ENCODE measurements at places on chromosomes 3 and 15. TPM values are rescaled to one million over a fixed set of nuclear protein-coding genes. Genes with fewer than 3 reads are reported as not detected.

Gene MKRN2OS
- 0.44 TPM for total RNA-seq

Gene SERPINI2
- not detected for total RNA-seq

- peak overlapping the region; percentile 91 for H3K4me3 ChIP-seq
- no peaks in the 10 kb centered on the region for H3K27me3 ChIP-seq
- H3K27ac ChIP-seq: no peak overlapping the region
- no peaks in the 10 kb centered on the region for H3K4me1 ChIP-seq
Measured at GRCh38 chr3:49019941-49020329, 1.6 kb upstream of the DALRD3 start.

GRCh38 chr15:70125605-70126004 lies 27.9 kb upstream of the TLE3 start:
- no peak overlapping the region for H3K27ac ChIP-seq
- no peaks in the 10 kb centered on the region for H3K36me3 ChIP-seq
- no peaks in the 10 kb centered on the region for H3K27me3 ChIP-seq

- no peak overlapping the region for H3K4me3 ChIP-seq
- H3K27ac ChIP-seq: no peak overlapping the region
- H3K27me3 ChIP-seq: no peaks in the 10 kb centered on the region
- no peak for DNase-seq
Measured at GRCh38 chr3:146058241-146058640, 102.7 kb downstream of the PLOD2 start.

DNA sequence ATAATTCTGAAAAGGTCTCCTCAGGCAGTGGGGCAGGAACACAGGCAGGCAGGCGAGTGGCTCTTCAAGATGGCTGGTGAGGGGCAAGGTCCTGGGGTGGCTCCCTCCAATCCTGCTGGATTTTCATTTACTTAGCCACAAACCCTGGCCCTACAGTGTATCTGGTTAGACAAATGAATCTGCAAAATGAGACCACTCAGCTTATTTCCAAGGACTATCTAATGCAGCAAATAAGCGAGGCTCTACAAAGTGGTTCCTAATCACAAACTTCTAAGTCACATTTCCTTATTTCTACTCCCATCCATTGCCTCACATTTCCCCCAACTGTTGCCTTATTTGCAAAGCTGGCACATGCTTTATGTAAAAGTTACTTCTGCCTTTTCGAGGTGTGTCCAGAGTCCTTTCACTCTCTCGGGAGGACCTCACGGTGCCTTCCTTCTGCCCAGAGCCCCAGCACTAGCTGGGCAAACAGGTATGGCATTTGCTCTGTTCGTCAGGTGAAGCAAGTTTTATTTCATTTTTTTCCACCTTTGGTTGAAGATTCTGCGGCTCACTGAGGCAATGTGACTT lies 40.5 kb downstream of the CCDC12 start:
- peaks cover 8% of the 10 kb centered on the region for H3K4me1 ChIP-seq
- no peak overlapping the region for H3K27ac ChIP-seq
- H3K27me3 ChIP-seq: no peaks in the 10 kb centered on the region
- no peak for DNase-seq
- peaks cover 20% of the 10 kb centered on the region for H3K36me3 ChIP-seq

- no peaks in the 10 kb centered on the region for H3K4me1 ChIP-seq
- no peak overlapping the region for H3K27ac ChIP-seq
- no peaks in the 10 kb centered on the region for H3K27me3 ChIP-seq
Measured at GRCh38 chr3:52920841-52921240, 23.5 kb upstream of the STIMATE start.

All from H9 (cell line).